Myocyte (in vitro differentiated cells): ENCODE measurements at places on chromosomes 7 and 10. TPM values are rescaled to one million over a fixed set of nuclear protein-coding genes. Genes with fewer than 3 reads are reported as not detected.

DNA sequence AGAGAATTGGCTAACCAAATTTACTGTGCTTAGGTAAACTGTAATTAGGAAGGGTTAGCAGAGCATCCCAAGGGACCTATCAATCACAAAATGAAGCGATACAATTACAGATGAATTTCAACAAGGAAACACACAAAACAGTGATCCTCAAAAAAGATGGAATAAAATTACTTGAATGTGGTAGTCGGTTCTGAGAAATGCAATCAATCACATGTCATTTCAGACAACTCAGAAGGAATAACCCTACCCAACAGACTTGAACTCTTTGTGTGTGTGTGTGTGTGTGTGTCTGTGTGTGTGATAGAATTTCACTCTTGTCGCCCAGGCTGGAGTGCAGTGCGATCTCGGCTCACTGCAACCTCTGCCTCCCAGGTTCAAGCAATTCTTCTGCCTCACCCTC lies 43.5 kb downstream of the ST8SIA6 start:
- no peak for DNase-seq

GRCh38 chr10:36573246-36573645 lies 552.2 kb upstream of the ANKRD30A start:
- no peak for DNase-seq

DNA sequence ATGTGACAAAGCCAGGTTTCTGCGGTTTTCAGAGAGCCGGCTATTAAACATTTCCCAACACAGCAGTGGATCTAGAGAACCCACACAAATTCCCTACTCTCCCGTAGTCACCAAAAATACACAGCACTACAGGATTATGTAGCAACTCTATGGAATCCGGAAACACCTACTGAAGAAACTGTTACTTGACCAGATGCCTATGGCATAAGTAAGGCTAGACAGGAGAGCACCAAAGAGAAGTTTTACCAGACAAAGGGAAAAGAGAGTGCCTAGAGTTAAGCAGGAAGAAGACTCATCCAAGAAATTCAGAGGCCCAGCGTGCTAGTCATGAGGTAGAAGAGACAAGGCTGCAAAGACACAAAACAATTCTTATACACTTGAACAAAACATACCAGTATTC lies 321.1 kb downstream of the PARD3 start:
- peak; percentile 40 for DNase-seq

- DNase-seq, result no peak
These were observed 181.8 kb upstream of the CACNA2D1 start for GRCh38 chr7:82625377-82625776.

HDAC9 gene
- 21.0 and 136 TPM in 2 replicates for total RNA-seq

- peak; percentile 12 for DNase-seq
These were observed 29.2 kb upstream of the NAMPT start for GRCh38 chr7:106313966-106314365.

- peak; percentile 75 for DNase-seq
These were observed 118.2 kb downstream of the JAZF1 start for GRCh38 chr7:28062197-28062991.

DNA sequence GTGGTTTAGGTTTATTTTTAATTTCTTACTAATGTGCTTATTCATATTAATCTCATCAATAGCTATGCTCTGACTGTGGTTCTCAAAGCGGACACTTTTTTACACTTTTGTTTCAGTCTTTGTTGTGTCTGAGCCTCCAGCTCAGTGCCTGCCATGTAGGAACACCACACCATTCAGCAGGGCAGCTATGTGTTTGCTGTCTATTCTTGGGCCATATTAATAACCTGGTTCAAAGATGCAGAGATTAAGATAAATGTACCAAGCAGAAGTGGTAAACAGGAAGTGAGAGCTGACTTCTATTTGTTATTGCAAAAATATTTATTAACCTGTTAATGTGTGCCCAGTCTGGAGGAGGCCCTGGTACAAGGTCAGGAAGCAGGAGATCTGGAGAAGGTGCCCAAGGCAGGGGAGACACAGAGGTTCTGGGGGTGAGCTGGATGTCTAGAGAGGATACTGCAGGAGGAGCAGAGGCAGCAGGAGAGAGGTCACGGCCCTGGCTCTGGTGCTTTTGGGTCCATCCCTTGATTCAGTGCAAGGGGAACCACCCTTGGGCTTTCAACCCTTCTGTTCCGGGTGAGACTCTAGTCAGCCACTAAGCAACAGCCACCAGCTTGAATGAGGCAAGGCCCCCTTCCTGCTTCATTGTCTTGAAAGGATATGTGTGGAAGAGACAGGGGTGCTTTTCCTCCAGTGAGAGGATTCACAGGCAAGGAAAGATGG lies 1.9 kb downstream of the TBXAS1 start:
- no peak for DNase-seq

DNA sequence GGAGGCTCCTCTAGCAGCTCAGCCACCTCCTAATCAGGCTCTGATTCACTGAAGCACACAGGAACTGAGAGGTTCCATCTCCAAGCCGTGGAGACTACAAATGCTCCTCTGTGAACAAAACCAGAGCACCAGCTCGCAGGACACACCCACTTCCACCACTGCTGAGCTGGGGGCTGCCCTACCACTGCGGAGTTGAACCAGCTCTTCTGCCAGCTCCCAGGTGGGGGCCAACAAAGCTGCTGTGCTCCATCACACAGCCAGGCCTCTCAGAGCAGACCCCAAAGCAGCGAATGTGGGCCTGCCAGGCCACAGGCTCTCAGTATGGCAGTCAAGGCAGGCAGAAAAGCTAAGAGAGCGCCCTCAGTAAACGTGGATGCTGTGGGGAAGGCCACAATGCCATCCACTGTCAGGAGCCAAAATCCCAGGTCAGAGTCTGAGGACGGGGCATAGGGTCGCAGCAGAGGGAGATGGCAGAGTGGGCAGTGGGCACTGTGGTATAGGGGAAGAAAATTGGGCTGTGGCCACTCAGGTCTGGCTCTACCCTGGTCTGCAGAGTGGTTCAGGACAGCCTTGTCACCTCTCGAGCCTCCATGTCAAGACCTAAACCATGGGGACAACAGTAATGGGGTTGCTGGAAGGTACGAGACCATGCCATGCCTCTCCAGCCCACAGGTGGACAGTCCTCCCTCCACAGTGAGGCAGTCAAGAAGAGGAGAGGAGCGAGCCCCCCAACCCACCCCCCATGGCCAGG lies 82.1 kb downstream of the GRID1 start:
- no peak for DNase-seq

DNA sequence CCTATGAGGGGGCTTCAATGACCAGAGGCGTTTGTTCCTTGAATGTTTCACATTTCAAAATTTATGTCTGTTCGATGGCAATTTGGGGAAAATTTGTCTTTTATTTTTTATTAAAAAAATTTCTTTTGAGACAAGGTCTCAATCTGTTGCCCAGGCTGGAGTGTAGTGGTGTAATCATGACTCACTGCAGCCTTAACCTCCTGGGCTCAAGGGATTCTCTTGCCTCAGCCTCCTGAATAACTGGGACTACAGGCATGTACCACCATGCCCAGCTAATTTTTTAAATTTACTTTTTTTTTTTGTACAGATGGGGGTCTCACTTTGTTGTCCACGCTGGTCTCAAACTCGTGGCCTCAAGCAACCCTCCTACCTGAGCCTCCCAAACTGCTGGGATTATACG lies 39.7 kb downstream of the OTUD1 start:
- no peak for DNase-seq

- DNase-seq, result no peak
These were observed 16.4 kb downstream of the STAMBPL1 start for GRCh38 chr10:88896372-88896993.

GRCh38 chr10:128052696-128053095 lies 73.5 kb downstream of the MKI67 start:
- no peak for DNase-seq

DNA sequence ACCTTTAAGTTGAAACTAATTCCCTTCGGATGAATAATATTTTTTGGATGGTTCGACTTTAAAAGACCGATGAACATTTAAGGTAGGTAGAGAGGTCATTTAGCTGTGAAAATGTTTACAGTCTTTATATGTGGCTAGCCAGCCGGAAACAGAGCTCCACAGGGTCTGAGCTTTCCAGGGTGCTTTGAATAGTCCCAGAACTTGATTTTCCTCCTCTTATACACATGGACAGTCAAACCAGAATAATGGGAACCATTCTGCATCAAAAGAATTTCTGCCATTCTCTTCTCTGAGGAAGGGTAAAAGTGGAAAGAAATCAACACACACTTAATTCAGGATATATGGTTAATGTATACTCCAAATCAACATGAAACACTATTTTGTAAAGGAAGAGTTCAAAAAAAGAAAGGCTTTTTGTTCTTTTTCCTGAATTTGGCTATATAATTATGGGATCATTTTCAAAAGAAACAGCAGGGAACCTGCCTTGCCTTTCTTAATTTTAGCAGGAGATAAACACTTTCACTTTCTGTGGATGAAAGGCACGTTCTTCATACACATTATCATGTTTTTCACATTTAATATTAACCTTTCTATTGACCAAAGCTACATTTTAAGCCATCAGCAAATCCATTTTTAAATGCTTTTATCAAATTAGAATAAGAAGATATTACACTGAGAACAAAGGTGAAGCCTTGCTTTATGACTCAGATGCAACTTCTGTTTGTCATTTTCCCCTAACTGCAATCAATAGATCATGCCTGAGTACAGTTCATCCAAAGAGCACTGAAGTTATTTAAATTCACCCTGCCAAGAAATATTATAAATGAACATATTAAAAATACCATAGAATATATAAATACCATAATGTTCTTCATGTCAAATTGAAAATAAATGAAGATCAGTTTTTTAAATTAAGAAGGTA lies 307.3 kb downstream of the THSD7A start:
- no peak for DNase-seq

GRCh38 chr10:133182791-133183645 lies 23.0 kb downstream of the KNDC1 start:
- DNase-seq, result no peak

DNA sequence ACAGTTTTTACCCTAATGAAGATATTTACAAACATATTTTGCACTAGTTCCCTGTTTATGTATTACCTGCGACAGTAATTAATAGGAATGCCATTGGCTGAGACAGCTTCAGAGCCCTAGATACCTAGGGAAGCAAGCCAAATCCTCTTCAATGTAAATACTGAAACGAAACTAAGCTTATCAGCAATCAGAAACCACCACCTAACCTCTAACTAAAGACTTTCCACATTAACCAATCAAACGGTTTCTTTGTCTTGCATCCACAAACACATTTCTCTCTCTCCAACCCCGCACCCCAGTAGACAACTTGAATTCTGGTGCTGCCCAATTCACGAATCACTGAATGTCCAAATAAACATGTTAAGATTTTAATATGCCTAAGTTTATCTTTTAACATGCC lies 474.4 kb upstream of the C7orf33 start:
- no peak for DNase-seq

GRCh38 chr10:117167789-117168674 lies 29.3 kb upstream of the KCNK18 start:
- DNase-seq, result peak; percentile 26

GRCh38 chr7:141262101-141263090 lies 188.5 kb downstream of the TMEM178B start:
- peak; percentile 12 for DNase-seq

ST8SIA6 gene
- total RNA-seq, result 0.47 TPM in 1 of 2 replicates, not detected in the other

- DNase-seq, result no peak
These were observed 232.5 kb downstream of the MAD1L1 start for GRCh38 chr7:2000153-2000687.

DNA sequence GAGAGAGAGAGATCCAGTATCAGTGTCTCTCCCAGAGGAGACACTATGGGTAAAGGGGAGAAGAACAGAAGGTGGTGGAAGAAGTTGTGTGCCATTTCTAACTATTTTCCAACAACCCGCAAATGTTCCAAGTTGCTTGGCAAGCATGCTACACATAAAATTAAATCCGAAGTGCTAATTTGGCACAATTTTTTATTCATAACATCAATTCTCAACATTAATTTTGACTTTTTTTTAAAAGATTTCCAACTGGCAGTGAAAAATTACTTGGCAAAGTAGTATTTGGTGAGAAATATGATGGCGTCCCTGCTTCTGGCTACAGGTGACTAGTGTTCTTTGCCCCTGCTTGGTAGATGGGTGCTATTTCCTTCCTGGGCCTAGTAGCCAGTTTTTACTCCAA lies 622.0 kb downstream of the SORCS1 start:
- DNase-seq, result no peak

- DNase-seq, result peak; percentile 34
These were observed 219.6 kb downstream of the KCNMA1 start for GRCh38 chr10:77417806-77418640.

CACNB2 gene
- total RNA-seq, result not detected in 2 replicates

DNA sequence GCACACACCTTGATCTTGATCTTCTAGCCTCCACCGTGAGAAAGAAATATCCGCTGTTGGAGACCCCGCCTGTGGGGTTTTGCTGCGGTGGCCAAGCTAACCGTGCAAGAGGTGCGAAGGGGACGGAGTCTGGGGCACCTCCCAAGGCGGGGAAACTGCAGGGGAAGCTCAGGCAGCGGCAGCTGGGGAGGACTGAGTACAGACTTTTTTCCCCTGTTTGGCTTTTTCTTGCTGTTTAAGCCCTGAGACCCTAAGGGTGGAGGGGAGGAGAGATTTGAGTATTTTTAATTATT lies 108.0 kb downstream of the DNAJB6 start:
- no peak for DNase-seq

DNA sequence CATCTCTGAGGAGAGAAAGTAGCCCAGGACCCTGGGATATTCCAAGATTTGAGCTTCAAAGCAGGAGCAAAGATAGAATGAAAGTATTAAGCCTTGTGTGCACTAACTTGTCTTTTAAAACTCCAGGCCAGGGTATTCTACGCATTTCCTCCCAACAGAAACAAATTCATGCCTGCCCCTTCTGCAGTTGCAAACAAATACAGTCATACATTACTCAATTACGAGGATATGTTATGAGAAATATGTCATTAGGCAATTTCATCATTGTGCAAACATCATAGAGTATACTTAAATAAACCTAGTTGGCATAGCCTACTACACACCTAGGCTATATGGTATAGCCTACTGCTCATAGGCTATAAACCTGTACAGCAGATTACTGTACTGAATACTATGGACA lies 154.5 kb upstream of the KIAA1217 start:
- DNase-seq, result no peak

SNX10 gene
- not detected in 2 replicates for total RNA-seq

CPA4 gene
- total RNA-seq, result 4.0 and 5.7 TPM in 2 replicates

DNA sequence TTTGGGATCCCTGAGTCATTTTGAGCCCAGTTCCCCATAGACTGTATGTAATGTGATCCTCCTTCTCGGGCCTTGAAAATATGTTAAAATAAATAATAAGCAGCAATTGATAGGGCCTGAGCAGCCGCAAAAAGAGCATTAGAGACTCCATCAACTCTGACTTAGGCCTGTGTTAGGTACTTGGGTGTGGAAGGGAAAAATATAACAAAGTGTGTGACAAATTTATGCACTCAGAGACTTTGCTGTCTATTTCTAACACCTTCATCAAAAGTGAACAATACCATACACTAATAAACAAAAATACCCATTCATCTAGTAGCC lies 31.4 kb upstream of the HABP2 start:
- no peak for DNase-seq

- DNase-seq, result no peak
These were observed 45.7 kb upstream of the SLC39A12 start for GRCh38 chr10:17906002-17906401.

GRCh38 chr10:17536221-17536620 lies 81.0 kb downstream of the HACD1 start:
- DNase-seq, result no peak

- no peak for DNase-seq
These were observed 190.8 kb downstream of the POU6F2 start for GRCh38 chr7:39168403-39169098.
